ENCODE measurements at places on chromosomes 13 and 19.

DNA sequence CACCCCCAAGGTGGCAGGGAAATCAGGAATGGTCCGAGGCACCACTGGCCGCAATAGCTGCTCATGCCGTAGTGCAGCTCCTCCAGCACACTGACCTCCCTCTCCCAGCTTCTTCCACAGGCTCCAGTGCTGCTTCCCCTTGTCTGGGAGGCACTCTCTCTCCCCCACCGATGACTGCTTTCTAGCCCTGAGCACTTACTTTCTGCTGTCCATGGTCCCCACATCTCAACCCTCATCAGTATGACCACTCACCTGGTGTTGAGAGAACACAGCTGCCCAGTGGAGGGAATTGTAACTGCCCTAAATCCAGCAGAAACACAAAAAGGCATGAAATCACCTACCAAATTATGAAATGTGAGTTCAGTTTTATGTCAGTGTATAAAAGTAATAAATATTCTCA is 28.9 kb upstream of the TPP2 start:
- DNase-seq, result no peak

DNA sequence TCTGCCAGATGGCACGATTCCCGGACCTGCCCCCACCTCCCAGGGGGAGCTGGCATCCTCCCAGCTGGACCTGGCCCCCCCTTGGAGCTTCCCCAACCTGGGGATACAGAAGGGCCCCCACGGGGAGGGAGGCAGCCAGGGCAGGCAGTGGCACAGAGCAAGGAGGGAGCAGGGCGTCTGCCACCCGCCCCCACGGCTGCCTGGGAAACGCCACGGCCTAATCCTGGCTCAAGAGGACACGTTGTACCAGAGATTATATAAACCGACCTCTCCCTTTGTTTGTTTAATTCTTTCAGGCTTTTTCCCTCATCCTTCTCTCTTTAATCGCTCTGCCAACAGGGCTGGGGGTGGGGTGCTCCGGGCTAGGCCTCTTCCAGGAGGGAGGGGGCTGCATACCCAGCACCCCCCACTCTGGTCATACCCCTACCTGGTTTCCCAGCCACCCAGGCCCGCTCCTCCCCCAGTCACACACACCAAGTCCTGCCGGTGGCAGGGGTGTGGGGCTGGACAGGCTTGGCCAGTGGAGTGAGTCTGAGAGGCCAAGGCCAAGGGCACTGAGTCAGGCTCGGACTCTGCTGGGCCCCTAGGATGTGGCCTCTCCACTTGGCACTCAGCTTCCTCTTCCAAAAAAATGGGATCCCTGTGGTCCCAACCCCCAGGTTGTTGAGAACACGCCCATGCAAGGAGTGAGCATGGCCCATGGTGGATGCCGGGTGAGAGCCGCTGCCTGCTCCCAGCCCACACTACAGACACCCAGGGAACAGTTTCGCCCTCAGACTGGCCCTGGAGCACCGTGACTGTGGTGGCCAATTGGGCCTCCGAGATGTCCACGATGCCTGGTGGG is 29.5 kb upstream of the NFIC start:
- DNase-seq, result no peak

GRCh38 chr19:28472843-28473242 is 740.1 kb downstream of the UQCRFS1 start:
- DNase-seq, result no peak

DNA sequence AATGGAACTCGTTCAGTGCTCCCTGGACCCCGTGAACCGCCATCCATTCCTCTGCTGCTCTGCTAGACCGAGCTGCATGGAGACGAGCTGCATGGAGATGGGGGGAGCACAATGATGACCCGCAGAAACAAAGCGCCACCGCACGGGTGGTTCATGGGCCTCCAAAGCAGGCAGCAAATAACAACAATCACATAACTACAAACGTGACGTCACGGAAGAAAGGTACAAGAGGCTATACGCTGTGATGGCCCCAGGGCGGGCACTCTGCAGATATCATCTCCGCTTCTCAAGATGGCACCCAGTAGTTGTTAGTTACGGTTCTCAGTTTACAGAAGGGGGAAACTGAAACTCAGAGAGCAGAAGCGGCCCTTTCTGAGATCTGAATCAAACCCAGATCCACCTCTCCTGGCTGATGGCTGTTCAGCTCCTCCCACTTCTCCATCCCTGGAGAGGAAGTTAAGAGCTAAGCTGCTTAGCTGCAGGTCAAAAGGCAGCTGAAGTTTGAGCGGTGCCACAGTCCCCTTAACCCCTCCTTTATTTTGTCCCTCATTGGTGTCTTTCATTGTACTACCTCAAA is 1.7 kb downstream of the ATP13A1 start:
- DNase-seq, result no peak

DNA sequence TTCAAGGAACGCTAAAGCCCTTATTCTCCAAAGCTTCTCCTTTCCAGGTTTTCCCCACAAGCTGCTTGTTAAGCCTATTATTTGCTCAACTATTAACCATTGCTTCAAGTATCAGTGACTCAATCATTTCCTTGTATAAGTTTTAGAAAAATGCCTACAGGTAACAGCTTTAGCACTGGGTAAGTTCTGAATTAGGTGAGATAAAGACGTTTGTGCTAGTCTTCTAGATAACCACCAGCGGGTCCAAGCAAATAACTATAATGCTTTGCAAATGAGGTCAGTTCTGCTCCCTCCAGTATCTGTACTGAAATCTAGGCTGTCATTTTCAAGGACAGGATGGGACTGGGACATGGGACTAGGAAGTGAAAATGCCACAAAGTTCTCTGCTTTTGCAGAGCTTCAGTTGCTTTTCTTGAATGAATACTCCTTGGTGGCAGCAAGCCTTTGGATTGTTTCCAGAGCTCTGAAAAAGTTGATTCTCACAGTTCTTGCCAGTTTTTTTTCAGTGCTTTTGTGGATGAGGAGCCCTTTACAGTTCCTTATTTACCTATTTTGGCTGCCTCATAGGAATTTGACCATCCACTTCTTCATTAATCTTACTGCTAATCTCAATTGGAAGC is 1487.7 kb downstream of the EFNB2 start:
- no peak for DNase-seq

GRCh38 chr13:23859455-23859854 is 29.7 kb downstream of the MIPEP start:
- no peak for DNase-seq

GRCh38 chr13:101911752-101912151 is 459.3 kb downstream of the ITGBL1 start:
- no peak for DNase-seq

DNA sequence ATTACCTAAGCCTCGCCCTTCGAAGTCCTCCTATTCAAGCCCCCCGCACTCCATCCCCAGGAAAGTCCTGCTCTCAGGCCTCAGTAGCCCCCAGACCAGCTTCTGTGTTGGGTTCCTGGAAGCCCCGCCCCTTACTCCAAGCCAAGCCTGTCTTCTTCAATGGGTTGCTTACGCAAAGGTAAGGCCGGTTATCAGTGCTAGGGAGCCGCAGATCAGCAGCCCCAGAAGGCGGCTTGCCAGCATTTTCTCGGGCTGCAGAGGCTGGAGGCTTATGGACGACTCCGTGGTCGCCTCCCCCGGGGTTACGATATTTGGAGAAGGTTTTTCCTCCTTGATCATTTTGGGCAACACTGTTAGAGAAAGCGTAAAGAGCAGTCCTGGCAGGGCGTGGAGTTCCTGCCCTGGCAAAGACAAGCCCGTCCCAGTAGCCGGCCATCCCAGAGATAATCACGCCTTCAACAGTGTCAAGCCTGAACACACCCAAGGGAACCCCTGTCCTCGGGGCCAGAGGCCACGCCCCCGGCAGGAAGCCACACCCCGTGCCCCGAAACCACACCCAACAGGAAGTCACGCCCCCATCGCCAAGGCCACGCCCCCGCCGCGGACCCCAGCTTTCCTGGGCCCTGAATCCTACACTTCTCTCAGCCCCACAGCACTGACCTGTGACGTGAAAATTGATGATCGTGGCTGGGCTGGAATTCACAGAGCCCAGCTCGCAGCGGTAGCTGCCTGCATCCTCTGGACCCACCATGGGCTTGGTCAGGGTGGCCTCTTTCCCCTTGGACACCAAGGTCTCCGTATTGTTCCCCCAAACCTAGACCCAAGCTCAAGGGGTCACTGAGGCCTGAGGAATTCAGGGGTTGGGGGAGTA is 954 bp upstream of the RASIP1 start:
- DNase-seq, result no peak

GRCh38 chr13:40589285-40590109 is 76.9 kb downstream of the FOXO1 start:
- peak; percentile 40 for DNase-seq

- no peak for DNase-seq
These were observed 93.5 kb downstream of the ZDHHC20 start for GRCh38 chr13:21365574-21365973.

- peak; percentile 89 for DNase-seq
These were observed 502.3 kb downstream of the KCTD12 start for GRCh38 chr13:76383676-76384461.

DNA sequence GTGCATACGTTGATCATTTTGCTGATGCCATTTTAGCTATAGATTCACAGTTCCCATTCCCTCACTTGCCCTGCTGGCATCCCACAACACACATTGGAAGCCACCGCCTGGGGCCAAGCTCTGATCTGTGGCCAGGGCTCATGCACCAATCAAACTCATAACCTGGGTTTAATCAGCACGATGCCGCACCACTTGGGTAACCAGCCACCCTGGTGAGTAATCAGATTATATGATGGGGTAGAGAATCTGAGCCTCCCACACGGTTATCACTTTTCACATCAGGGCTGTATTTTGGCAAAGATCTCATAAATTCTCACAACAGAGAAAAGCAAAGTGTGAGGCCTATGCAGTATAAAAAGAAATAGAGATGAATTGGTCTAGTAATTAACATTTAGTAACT is 66.0 kb upstream of the TNFRSF19 start:
- DNase-seq, result no peak

- no peak for DNase-seq
These were observed 37.5 kb downstream of the ZNF557 start for GRCh38 chr19:7106711-7107657.

- no peak for DNase-seq
These were observed 6.1 kb downstream of the CLEC4M start for GRCh38 chr19:7769171-7769570.

DNA sequence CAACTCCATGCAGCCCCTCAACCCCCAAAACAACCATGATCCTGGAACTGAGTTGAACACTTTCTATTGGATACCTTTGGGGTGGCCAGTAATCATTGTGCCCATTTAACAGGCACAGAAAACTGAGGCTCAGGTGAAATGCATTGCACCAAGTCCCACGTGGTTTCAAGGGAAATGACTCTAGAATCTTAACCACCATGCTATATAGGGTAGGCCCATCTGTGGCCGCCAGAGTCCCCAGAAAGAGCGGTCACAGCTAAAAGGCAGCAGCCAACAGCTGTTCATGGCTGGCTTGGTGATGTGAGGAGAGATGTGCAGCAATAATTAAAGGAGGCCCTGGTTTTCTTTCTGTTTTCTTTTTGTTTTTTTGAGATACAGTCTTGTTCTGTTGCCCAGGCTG is 2.6 kb downstream of the CNN1 start:
- DNase-seq, result no peak

DNA sequence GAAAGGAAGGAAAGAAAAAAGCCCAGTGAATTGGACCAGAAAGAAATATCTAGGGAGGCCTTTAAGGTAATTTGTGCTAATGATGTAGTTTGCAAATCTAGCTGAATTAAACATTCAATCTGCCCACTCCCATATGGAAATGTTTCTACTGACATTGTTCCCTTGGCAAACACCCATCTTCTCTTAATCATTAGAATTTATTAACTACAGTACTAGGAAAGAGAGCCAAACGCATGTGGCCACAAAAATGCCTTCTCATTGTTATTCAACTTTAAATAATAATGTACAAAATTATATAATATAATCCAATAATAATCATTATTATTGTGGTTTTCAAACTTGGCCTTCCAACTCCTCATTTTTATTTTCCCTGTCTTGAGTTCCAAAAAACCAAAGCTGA is 234.7 kb downstream of the NHLRC3 start:
- no peak for DNase-seq

GRCh38 chr13:32121316-32121715 is 89.7 kb downstream of the FRY start:
- no peak for DNase-seq

GRCh38 chr13:37127691-37128241 is 22.3 kb upstream of the CSNK1A1L start:
- peak; percentile 66 for DNase-seq

GRCh38 chr13:111857336-111857735 is 209.6 kb upstream of the SOX1 start:
- no peak for DNase-seq

DNA sequence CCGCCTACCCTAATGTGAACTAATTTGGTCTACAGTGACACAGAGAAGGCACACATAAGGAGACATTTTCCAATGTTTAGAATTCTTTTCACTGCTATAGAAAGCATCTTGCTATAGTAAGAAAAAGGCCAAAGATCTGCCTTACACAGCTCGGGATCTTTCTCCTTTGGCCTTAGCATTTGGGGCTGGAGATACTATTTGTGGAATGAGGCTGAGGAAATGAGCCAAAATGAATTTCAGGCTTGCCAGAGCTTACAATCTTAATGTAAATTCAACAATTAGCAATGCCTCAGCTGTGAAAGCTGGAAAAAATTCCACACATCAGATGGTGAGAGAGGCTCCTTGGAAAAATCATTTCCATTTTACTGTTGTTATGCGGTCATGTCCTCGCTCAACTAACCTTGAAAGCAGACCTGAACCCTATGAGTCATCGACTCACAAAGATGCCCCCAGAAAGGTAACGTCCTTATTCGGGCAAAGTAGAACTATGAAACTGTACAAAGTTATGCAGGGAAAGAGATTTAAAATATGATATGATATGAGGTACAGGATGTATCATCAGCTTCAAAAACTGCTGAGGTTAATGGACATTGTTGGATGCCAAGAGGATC is 324.5 kb upstream of the NBEA start:
- DNase-seq, result no peak

GRCh38 chr19:57978586-57979289 is 4.4 kb upstream of the C19orf18 start:
- no peak for DNase-seq

DNA sequence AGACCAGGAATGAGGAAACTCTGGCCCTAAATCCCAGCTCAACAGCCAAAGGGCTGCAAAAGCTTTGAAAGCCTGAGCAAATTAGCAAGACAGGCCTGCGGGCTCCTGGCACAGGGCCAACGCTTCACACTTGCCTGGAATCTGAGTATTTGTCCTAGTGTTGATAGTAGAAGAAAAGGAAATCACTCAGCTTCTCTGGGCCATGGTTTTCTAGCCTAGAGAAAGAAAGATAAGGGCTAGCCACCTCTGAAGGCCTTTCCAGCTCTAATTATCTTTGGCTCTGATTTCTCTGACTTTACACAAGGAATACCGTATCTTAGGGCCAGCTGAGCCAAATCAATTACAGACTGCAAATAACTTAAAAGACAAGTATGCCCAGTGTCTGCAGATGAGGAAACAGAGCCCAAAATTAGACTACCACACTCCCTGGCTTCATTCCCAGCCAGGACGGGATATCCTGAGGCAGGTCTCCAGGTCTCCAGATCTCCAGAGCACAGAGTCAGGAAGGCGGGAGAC is 69.6 kb downstream of the STK24 start:
- DNase-seq, result no peak

GRCh38 chr13:25783601-25784024 is 268.2 kb downstream of the SHISA2 start:
- no peak for DNase-seq
